ENCODE measurements at places on chromosomes 12 and 14. TPM values are rescaled to one million over a fixed set of nuclear protein-coding genes. Genes with fewer than 3 reads are reported as not detected.

DNA sequence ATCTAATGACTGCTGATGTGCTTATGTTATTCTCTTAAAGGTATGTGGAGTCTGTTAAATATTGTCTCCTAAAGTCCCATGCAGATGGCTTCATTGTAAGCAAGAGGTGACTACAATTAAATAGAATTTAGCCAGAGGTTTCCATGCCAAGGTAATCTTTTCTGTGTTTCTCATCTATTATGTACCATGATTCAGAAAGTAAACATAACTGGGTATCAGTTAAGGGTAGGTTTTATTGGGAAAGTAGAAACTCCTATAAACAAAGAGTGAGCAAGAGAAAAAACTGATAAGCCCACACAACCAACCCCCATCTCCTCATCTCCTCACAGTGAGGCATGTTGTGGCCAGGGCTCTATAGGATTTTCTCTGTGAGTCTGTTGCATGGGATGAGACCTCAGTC is 611.7 kb downstream of the SNAPC1 start:
- no peak overlapping the region for H3K4me3 ChIP-seq
- H3K4me1 ChIP-seq: no peaks in the 10 kb centered on the region
- DNase-seq: no peak
- H3K27ac ChIP-seq: no peak overlapping the region
- no peaks in the 10 kb centered on the region for H3K36me3 ChIP-seq

The AQP6 gene
- 9.2 TPM for polyA plus RNA-seq

- H3K36me3 ChIP-seq: no peaks in the 10 kb centered on the region
- no peak overlapping the region for H3K4me3 ChIP-seq
- H3K27me3 ChIP-seq: no peaks in the 10 kb centered on the region
- H3K27ac ChIP-seq: no peak overlapping the region
These were observed 87.9 kb upstream of the HSPB8 start for GRCh38 chr12:119090865-119091264.

GRCh38 chr12:53102883-53103807 is at the start of gene SOAT2:
SOAT2 (plus strand) TSS chr12:53103486; CDS start chr12:53103578, 92 bp downstream.
- no peak within 1 kb of the TSS for H3K27ac ChIP-seq
- peaks cover 13% of the 10 kb centered on the region for H3K4me1 ChIP-seq
- no peak for DNase-seq
- H3K4me3 ChIP-seq: no peak within 1 kb of the TSS
- no peaks in the 10 kb centered on the region for H3K27me3 ChIP-seq

The AP4S1 gene
- polyA plus RNA-seq: 29.8 TPM

The PIANP gene
- 86.8 TPM for polyA plus RNA-seq
